Posterior vena cava (tissue), 2 donors: ENCODE measurements at places on chromosomes 2 and 18. TPM values are rescaled to one million over a fixed set of nuclear protein-coding genes. Genes with fewer than 3 reads are reported as not detected.

The PPP1R1C gene
- 0.93 TPM for total RNA-seq

The XPO1 gene
- total RNA-seq = 78.4 TPM

GRCh38 chr2:16005816-16006536 is 65.6 kb downstream of the MYCN start:
- DNase-seq = no peak

The RAX gene
- total RNA-seq = not detected

DNA sequence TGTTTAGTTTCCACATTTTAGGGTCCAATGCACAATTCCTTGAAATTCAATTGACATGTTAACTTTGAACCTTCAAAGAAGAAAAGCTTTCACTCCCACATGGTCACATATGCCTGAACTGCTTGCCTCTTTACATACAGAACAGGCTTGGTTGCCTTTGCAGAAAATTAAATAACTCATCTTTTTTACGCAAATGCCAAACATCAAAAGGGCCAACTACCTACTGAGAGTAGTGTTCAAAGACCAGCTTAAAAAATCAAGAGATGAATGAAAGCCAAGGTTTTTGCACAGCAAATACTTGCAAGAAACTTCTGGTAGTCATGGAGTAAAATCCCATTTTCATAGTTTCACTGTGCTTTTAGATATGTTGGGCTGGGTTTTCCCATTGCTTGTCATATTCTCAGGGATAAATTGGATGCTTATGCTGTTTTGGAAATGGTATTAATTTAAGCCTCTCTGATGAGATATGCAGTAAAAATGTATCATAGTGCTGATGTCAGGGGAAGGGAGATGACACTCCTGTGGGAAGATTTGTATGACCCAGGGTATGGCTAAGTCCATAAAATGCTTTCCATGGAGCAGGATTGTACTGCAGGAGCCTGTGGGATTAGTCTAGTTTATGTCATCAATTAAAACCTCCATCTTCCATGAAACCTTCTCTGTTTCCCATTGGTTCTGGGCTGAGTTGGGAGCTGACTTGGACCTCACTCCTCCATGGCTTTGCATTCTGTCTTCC is 60.6 kb upstream of the DARS1 start:
- no peak for DNase-seq

The KDM3A gene
- total RNA-seq = 46.0 TPM

GRCh38 chr18:48292229-48292628 is 117.0 kb downstream of the ZBTB7C start:
- no peak for DNase-seq

GRCh38 chr18:32300914-32301313 is 111.1 kb downstream of the MEP1B start:
- no peak for DNase-seq

The SLC66A2 gene
- total RNA-seq = 32.0 TPM

- no peak for DNase-seq
Measured at GRCh38 chr2:773256-774160, 96.3 kb upstream of the TMEM18 start.

The ESPNL gene
- 3.0 TPM for total RNA-seq

GRCh38 chr2:18924386-18924785 is 335.0 kb upstream of the NT5C1B start:
- DNase-seq = no peak

- DNase-seq = peak; percentile 58
Measured at GRCh38 chr2:211468877-211469663, 912.7 kb downstream of the CPS1 start.

The HOXD9 gene
- 7.9 TPM for total RNA-seq

GRCh38 chr2:65186872-65187851 is 40.5 kb upstream of the ACTR2 start:
- DNase-seq = peak; percentile 90

GRCh38 chr2:98891591-98891990 is 44.4 kb downstream of the CRACDL start:
- no peak for DNase-seq

DNA sequence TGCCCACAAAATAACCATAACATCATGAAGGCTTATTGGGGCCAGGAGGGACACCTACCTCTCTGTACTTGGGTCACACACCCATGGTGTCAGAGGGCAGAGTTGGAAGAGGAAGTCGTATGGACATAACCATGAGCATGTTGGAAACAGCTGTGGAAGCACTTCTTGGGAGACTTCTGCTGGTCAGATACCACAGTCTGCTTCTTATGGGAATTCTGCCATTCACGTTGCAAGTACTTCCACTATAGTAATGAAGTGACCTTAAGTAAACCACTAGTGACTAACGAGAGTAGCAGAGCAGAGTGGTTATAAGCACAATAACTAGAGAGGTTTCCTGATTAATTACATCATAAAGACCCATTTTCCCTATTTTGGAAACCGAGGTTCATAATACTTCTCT is 61.1 kb upstream of the TFPI start:
- no peak for DNase-seq

DNA sequence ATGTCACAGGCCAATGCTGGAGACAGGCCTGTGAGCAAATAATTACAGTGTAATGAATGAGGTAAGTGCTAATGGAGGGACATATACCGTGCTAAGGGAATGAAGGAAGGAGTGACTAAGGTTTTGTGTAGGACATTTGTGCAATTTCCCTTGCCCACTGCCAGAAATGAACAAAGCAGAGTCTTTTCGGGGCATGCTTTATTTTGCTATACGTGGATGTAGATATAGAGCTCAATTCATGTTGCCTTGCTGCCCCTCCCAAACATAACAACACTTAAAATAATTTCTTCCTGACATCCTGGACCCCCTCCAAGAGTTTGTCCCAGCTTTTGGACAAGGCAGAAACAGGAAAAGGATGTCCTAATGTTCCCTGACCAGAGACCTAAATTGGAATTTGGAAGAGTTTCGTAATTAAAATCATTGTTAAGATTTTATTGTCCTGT is 23.7 kb upstream of the CD28 start:
- DNase-seq = no peak

DNA sequence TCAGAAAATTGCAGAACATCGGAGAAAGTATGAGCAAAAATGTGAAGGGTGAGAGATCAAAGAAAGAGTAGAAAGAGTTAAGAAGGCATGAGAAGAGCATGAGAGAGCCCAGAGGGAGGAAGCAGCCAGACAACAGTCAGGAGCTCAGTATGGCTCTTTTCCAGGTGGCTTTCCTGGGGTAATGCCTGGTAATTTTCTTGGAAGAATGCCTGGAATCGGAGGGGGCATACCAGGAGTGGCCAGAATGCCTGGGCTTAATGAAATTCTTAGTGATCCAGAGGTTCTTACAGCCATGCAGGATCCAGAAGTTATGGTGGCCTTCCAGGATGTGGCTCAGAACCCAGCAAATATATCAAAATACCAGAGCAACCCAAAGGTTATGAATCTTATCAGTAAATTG is 271.8 kb upstream of the TFPI start:
- no peak for DNase-seq

The SULT1C2 gene
- not detected for total RNA-seq

The ANKRD30B gene
- total RNA-seq = not detected

GRCh38 chr2:152054593-152054992 is 44.3 kb downstream of the CACNB4 start:
- no peak for DNase-seq

The HOXD12 gene
- total RNA-seq = not detected

DNA sequence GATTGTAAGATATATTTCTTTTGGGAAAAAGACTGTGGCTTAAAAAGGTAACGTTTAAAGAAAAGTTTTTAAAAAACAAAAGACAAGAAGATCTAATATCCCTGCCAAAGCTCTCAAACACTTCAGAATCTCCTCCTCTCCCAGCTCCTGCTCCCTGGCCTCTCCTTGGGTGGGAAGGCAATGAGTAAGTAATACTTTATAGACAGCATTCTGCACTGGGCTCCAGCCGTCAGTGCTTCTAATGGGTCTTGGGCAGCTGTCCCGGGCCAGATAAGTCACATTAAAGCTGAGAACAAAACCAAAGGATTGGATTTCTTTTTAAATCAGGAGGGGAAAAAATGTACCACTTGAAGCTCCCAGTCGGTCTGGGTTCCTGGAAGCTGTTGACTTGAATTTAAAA is 133.7 kb downstream of the ALPK2 start:
- peak; percentile 52 for DNase-seq

DNA sequence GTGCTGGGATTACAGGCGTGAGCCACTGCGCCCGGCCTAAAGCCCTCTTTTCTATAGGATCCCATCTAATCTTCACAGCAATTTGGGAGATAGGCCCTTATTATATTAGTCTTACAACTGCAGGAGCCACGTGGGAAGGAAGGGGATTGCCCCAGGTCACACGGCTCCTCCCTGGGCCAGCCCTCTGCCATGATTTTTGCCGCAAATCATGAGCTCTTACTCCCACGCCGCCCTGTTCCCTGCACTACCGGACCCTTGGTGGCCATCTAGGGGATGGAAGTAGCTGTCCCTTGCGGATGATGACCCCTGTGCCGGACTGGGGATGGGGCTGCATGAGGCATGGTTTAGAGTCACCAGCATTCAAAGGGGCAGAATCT is 28.4 kb upstream of the PTMA start:
- DNase-seq = no peak

GRCh38 chr2:117979911-117980701 is 33.8 kb downstream of the CCDC93 start:
- no peak for DNase-seq

GRCh38 chr2:74444498-74445318 is 3.0 kb upstream of the RTKN start:
- no peak for DNase-seq

DNA sequence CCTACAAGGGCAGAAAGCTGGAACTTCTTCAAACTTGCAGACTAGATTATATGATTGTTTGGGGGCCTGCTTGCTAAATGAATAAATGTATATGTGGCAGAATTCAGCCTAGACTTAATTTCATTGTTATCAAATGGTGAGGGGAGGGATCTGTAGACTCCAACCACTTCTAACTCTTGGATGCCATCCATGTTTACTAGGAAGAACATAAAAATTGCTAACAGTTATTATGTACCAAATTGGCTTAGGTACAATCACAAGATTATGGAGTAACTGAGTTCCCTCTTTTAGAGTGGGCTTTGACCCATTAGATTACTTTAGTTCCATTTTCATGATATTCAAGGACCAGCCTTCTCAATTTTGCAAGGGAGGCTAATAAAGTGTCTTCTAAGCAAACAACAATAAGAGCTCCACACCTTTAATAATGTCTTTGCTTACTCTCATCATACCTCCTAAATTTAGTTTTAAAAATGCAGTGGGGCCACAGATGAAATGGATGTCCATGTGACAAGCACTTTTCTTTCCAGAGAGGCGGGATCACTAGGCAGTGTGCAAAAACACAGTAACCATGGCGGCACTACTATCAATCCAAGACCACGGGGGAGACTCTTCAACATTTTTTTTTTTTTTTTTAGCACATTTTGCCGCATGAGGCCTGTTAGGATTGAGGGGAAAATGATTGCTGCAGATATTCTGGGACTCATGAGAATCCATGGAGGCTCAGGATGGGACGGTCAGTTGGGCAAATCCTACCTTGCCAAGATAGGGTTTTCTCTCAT is 217.6 kb upstream of the SPRED2 start:
- no peak for DNase-seq

DNA sequence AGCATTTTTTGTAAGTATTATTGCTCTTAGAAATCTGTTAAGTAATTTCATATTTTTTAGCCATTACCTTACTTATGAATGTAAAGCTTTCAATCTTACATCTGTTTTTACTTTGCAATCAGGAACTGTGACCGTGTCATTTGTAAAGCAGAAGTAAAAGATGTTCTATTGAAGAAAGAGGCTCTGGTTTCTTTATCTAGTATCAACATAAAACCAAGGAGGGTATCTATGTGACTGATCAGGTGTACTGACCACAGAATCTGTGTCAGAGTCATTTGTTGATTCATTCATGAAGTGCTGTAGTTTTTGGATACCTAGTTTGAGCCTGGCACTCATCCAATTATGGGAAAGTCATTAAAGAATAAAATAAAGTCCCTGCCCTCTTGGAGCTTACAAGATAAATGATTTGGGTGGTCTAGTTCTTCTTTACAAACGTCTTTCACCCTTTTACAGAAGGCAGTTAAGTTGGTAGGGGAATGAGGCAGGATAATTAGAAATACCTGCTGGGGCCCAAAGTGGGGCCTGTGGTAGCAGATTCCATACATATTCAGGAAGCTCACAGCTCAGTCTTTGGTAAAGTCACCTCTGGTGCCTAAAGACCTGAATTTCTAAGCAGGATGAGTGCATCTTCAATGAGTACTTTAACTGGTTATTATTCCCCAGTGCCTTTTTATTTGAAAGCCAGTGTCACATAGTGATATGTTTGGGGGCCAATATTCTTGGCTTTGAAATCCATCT is 260.6 kb upstream of the NT5C1B start:
- no peak for DNase-seq

- no peak for DNase-seq
Measured at GRCh38 chr2:69634196-69634821, 9.2 kb downstream of the AAK1 start.

The TXNDC2 gene
- 0.29 TPM for total RNA-seq

GRCh38 chr2:127330753-127331152 is 36.8 kb upstream of the ERCC3 start:
- DNase-seq = no peak

The GREB1L gene
- total RNA-seq = 1.0 TPM

GRCh38 chr2:36878429-36878828 is 87.9 kb downstream of the STRN start:
- no peak for DNase-seq
